ENCODE measurements at places on chromosomes 3 and 15.

DNA sequence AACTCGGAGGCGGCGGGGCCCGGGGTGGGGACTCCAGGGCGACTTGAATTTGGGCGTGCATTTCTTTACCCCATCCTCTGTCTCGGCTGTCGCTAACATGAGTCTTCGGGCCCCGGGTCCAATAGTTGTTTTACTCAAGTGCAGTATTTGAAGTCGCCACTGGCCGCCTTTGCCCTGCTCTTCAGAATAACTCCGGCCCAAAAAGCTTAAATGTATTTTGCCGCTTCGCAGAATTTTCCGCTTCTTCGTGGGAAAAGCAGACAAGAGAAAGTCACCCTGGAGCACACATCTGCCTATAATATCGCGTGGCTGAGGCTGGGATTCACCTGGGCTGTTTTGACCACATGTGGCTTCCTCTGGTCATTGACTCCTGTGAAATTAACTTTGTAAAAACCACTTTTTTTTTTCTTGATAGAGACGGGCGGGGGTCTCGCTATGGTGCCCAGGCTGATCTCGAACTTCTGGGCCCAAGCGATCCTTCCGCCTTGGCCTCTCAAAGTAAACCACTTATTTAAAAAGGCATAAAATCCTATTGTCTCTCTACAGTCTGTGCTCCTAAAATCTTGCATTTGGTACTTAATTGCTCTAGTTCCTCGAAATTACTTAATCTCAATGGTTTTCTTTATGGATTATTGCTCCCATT, 676 bp downstream of the CNOT10 start:
- DNase-seq, result no peak

- no peak for DNase-seq
Observed at GRCh38 chr3:143084856-143085731, 34.5 kb upstream of the CHST2 start.

DNA sequence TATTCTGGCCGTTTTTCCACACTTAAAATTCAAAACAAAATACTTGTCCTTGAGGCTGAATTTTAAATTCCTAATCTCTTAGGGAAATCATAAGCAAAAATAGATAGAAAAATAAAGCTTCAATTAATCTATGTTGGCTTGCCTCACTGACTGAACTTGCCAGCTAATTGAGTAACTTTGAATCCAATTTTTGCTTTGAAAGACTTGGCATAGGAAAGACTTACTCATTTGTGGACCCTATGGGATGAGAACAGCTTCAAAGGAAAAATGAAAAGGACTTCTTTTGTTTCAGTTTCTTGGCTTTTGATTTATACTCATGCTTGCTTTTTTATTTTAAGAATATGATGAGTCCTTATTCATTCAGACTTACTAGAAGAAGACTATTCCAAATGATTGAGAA, 370.7 kb upstream of the RARB start:
- DNase-seq, result no peak

GRCh38 chr3:89116476-89116875, 9.1 kb downstream of the EPHA3 start:
- no peak for DNase-seq

Measured in stimulated activated CD8-positive, alpha-beta memory T cell treated with anti-CD3 and anti-CD28 coated beads, Interleukin-7, amount 100 ng/mL, for 1 hour (primary cell).